ENCODE measurements at places on chromosomes 13 and 19. TPM values are rescaled to one million over a fixed set of nuclear protein-coding genes. Genes with fewer than 3 reads are reported as not detected.

DNA sequence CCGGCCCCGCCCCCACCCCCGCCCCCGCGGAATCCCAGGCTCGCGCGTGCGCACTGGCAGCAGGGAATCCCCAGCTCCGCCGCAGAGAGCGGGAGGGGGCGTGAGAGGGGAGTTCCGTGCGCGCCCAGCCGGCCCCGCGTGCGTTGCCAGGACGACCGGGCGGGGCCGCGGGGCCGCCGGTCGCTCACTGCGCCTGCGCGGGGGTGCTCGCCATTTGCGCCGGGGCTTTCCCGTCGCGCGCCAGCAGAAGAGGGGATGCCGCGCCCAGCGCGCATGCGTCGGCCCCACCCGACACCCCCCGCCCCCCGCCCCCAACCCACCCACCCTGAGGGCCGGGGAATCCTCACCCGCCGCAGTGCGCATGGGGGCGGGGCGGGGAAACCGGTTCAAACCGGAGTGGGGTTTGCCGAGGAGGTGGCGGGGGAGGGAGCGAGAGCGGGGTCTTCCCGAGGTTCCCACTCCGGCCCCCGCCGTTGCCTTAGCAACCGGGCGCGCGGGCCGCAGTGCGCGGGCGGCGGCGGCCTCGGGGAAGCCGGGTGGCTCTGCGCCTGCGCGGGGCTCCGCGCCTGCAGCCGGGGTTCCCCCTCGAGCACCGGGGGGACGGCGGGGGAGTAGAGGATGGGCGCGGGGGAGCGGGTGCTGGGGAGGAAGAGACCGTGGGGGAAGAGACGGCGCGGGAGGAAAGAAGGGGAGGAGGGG lies 15.1 kb downstream of the CCDC124 start:
- DNase-seq: peak; percentile 90

- DNase-seq: peak; percentile 28
These were observed 27.5 kb upstream of the TMEM160 start for GRCh38 chr19:47075941-47076340.

The DAPK3 gene
- polyA plus RNA-seq: 34.4 TPM

- no peak for DNase-seq
These were observed 39.7 kb downstream of the KLF2 start for GRCh38 chr19:16364231-16364865.

The ESD gene
- 212 TPM for polyA plus RNA-seq

The PTH2 gene
- not detected for polyA plus RNA-seq

The ZNF540 gene
- 2.9 TPM for polyA plus RNA-seq

GRCh38 chr13:19766591-19766990 lies 16.2 kb downstream of the PSPC1 start:
- DNase-seq: no peak

DNA sequence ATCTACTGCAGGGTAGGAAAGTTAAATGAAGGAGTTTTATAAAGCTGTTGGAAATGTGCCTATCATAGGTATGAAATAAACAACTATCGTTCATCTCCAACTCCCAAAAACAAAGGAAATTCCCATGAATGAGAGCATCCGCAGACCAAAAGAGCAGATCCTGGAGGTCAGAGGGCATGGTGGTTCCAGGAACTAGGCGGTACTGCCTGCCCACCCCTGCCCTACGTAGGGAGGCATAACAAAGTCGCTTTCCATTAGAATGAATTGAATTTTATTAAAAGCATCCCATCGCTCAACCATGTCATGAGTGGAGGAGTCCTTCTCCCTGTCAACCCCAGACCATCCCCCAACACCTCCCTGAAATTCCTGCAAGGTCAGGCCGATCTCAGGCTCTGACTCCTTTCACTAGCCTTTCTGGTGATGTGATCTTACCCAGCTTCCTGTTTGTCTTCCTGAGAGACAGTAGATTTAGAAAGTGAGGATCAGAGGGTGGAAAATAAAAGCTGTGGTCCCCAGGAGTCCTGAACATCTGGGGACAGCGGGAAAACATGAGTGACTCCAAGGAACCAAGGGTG lies at the start of gene CLEC4M:
Gene CLEC4M (plus strand): TSS at position 525 of the 575 bp plus-strand sequence. CDS start 24 bp downstream, at position 549.
- DNase-seq: no peak

DNA sequence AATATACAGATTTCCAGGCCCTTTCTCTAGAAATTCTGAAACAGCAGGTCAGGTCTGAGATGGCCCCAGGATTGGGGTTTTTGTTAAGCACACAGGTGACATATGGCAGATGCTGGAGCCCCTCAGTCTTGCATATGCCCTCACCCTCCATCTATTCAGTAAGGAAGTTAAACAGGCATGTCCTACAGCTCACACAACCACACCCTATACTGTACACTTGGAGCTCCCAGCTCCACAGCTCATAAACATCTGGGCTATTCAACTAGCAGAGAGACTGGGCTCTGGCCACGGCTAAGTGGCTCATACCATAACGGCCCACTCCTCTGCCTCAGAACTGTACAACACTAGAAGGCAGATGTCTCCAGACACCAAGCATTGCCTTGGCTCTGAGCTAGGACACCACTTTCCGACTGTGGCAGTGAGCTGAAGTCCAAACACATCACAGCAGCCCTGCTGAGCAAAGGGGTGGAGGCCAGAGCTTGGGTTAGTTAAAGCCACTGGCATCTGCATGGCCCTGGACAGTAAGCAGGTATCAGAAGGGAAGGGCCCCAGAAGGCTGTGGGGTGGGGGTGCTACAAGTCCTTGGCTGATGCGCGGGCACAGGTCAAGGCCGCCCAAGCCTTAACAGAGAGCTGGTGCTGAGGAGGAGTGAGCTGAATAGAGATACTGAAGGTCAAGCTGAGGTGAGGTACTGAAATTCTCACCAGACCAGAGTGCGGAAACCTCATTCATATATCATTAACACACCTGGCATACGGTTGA lies 79.1 kb downstream of the ABCC4 start:
- no peak for DNase-seq

- peak; percentile 56 for DNase-seq
These were observed 213.2 kb upstream of the SOX1 start for GRCh38 chr13:111853721-111854120.

- no peak for DNase-seq
These were observed 62.4 kb downstream of the URI1 start for GRCh38 chr19:30004403-30004802.

- DNase-seq: peak; percentile 34
These were observed 60.9 kb downstream of the ATP8A2 start for GRCh38 chr13:25432691-25433090.

The GFY gene
- polyA plus RNA-seq: not detected

- no peak for DNase-seq
These were observed at the start of gene WIZ for GRCh38 chr19:15449620-15450527. Gene WIZ, minus strand, starts transcription at chr19:15449956. Its CDS starts 1,649 bp downstream, at chr19:15448307.

DNA sequence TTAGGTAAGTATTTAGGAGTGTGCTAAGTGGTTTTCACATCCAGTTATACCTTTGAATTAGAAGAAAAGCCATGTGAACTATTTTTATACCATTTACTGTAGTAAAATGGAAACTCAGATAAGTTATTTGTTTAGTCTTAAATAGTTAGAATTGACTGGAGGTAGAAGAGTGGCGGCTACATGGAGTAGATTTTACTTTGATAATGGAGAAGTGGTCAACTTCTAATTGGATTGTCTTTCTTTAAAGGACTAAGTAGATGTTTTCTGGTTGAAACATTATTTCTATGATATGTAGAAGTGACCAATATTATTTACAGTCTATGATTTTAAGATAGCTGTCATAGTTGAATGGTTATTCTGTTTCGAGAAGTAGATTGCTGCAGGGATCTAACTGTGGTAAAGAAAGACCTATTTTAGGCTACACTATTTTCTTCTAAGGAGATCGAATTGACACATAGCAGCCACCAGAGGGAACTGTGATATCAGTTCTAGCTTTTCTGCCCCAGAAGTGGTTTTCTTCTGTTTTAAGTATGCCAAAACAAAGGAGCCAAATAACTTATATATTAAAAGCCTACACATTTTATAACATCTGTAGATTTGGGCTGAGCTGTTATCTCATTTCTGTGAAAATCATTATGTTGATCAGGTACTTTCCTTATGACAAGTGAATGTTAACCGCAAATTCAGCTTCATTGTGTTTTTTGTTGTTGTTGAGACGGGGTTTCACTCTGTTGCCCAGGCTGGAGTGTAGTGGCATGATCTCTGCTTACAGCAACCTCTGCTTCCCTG lies 26.1 kb downstream of the ZMYM2 start:
- DNase-seq: no peak

- no peak for DNase-seq
These were observed 1.9 kb downstream of the CCNP start for GRCh38 chr19:40224342-40225150.

The ZNF841 gene
- 11.2 TPM for polyA plus RNA-seq

- no peak for DNase-seq
These were observed 128.0 kb downstream of the UFM1 start for GRCh38 chr13:38477676-38478075.

- no peak for DNase-seq
These were observed 433.4 kb downstream of the SLITRK5 start for GRCh38 chr13:88104576-88104975.

The LMO7 gene
- polyA plus RNA-seq: 86.9 TPM

- DNase-seq: no peak
These were observed 4.3 kb downstream of the CHAMP1 start for GRCh38 chr13:114318624-114319023.

All from left renal cortex interstitium (tissue), 4 donors.